ENCODE measurements at places on chromosomes 4 and X.

GRCh38 chr4:79331126-79331876 lies 5.4 kb upstream of the NAA11 start:
- DNase-seq, result no peak

GRCh38 chr4:1821679-1822567 lies 28.8 kb downstream of the FGFR3 start:
- no peak for DNase-seq

GRCh38 chr4:35604252-35604651 lies 640.1 kb downstream of the ARAP2 start:
- no peak for DNase-seq

GRCh38 chr4:8359193-8359592 lies 81.3 kb downstream of the ACOX3 start:
- no peak for DNase-seq

DNA sequence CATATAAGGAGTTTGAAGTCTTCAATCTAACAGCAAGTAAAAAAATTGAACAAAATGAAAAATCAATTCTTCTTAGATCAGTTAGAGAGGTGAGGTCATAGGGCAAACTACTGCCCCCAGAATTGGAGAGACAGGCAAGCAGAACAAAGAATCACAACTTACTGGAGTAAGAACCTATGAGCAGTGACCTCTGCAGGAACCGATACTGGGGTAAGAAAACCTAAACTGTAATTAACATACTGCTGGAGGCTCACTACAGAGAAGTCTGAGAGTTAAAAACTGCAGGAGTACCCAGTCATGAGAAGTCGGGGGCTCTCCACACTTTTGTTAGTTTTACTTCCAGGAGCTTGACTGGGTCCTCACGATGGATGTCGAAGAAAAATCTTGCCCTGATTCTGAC lies 16.0 kb downstream of the CLDN22 start:
- no peak for DNase-seq

- no peak for DNase-seq
Measured at GRCh38 chr4:111991163-111991562, 154.1 kb upstream of the FAM241A start.

DNA sequence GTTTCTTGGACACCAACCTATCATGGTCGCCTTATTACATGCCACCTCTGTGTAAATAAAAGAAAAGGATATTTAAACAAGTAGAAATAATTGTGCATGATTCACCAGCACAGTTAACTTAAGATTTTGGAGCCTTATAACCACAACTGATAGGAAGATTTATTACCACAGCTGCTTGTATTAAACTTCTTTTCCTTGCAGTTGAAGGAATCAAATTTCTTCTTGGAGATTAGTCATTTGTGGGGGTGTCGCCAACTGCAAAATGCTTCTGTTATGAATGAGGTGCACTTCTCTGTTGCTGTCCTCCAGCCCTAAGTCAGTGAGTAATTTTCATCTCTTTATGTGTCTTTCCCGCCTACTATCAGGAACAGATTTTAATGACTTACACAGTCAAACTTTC lies 73.3 kb downstream of the OR13H1 start:
- no peak for DNase-seq

GRCh38 chrX:110162867-110163266 lies 155.0 kb downstream of the AMMECR1 start:
- DNase-seq, result no peak

DNA sequence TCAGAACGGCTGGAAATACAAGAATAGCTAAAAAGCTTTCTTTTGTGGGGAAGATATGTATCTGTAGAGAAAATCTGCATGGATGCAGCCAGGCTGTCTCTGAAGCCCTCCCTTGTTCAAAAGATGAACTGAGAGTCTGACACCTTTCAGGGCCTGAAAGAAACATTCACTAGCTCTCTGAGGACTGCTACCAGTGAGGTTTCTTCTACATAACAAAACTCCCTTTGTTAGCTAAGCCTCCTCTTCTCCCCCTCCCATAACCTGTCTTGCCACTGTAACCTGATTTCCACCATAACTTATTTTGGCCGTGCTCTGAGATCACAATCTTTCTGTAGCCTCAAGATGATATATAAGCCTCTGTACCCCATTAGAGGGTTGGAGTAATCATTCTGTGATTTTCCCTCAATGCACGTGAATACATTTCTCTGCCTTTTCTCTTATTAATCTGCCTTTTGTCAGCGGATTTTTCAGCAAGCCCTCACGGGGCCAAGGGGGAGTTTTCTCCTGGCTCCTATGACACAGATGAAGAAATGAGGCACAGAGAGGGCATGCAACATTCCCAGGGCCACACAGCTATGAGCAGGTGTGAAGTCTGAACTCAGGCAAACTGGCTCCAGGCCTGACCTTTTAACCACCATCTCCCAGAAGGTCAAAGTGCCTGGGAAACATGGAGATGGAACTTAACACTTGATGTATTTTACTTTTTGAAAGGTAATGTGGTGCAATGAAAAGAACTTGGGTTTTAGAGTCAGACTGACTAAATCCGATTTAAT lies 161.6 kb upstream of the PRDX4 start:
- no peak for DNase-seq

DNA sequence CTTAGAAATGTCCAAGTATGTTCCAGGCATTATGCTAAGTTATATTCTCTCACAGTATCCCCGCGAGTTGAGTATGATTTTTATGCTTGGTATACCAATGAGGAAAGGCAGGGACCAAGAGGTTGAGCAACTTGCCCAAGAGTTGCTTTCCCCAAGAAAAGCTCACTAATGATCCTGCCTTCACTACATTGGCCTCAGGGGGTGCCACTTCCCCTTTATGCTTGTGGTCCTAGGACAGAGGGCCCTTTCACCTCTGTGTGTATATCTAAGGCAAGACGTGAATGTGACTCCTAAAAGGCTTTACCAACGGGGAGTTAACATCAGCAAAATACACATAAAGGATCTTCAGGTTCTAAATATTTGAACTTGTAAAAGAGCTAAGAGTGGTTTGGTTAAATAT lies 164.4 kb upstream of the CPEB2 start:
- no peak for DNase-seq

GRCh38 chr4:152880263-152880662 lies 55.9 kb upstream of the FHDC1 start:
- DNase-seq, result no peak

DNA sequence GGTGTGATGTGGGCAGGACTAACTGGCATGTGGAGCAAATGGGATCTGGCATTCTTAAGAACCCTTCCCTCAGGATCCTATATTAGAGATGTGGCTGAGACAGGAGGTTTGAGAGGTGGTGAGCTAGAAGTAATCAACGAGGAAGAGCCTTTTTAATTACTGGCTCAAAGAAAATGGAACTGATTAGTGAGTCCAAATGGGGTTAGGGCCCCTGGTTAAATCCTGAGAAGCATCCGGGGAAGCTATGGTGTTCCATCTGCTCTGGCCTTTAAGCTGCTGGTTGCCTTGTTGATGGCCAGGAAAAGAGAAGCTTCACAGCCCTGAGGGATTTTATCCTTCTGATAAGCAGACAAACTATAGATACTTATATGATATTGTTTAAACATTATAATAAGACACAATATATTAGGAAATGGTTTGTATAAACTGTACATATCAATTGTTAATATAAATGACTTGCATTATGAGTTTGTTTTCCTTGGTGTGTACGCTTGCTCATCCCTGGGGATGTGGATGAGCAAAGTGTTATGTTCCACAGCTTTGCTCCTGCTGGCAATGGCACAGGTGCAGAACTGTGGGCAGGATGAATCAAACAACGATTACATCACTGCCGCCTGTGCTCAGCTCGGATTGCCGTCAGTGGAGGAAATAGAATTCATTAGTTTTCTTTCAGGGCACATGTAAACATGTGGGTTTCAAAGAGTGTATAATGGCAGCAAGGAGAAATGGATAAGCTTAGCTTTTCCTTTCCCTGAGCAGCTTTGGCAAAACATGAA lies 328.6 kb upstream of the ARX start:
- no peak for DNase-seq

DNA sequence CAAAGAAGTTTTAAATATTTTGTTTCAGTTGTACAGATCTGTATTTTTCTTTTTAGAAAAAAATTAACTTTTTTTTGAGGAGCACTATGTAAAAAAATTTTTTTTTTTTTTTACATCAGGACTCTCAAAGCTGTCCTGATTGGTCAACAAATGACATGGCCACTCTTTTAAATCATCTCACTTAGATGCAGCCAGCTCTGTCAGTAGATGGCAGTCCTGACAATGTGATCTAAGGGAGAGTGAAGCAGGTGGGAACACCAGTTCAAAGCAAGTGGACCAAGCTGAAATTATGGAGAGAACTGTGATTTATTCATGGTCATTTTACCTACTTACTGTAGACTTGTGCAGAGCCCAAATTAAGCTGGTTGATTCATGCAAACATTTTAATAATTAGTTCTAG lies 174.7 kb upstream of the GPRIN3 start:
- peak; percentile 58 for DNase-seq

DNA sequence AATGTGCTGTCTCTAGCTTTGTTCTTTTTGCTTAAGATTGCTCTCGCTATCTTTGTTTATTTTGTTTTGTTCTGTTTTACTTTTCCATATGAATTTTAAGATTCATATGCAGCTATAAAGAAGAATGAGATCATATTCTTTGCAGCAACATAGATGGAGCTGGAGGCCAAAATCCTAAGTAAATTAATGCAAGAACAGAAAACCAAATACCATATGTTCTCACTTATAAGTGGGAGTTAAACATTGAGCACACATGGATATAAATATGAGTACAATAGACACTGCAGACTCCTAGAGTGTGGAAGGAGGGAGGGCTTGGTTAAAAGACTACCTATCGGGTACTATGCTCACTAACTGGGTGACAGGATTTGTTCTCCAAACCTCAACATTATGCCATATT lies 237.8 kb downstream of the TRAM1L1 start:
- DNase-seq, result no peak

DNA sequence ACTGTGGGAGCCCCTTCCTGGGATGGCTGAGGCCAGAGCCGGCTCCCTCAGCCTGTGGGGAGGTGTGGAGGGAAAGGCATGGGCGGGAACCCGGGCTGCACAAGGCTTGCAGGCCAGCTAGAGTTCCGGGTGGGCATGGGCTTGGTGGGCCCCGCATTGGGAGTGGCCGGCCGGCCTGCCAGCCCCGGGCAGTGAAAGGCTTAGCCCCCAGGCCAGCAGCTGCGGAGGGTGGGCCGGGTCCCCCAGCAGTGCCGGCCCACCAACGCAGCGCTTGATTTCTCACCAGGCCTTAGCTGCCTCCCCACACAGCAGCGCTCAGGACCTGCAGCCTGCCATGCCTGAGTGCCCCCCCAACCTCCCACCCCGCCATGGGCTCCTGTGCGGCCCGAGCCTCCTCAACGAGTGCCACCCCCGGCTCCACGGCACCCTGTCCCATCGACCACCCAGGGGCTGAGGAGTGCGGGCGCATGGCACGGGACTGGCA lies 78.0 kb downstream of the COX7B2 start:
- DNase-seq, result no peak

DNA sequence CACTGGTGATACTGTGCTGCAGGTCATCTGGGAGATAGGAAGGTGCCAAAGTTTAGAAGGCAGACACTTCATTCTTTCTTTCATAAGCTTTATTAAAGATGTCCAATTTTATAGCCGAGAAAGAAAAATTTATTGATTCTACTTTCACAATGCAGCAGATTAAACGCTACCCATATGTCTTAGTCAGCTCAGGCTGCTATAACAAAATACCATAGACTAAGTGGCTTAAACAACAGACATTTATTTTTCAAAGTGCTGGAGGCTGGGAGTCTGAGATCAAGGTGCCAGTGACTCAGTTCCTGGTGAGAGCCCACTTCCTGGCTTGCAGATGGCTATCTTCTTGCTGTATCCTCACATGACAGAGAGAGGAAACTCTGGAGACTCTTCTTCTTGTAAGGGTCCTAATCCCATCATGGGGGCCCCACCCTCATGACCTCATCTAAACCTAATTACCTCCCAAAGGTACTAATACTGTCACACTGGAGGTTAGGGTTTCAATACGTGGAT lies 33.4 kb upstream of the KLHL34 start:
- no peak for DNase-seq

- no peak for DNase-seq
Measured at GRCh38 chr4:144547678-144548298, 98.2 kb upstream of the HHIP start.

GRCh38 chr4:2526559-2526958 lies 9.9 kb upstream of the FAM193A start:
- DNase-seq, result no peak

DNA sequence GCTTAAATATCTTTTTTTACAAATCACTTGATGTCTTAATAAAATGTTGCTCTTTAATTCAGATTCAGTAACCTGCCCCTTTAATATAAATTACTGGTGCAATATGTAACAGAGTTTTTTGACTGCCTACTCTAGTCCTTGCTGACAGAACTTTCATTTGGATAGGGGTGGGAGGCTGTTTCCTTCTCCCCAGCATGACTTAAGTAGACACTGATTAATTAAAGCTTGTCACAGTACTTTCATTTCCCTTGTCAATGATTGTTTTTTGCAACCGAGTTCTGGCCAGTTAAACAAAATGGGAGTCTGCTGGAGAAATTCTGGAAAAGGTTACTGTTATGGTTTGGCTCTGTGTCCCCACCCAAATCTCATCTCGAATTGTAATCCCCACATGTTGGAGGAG lies 37.3 kb upstream of the BBS12 start:
- DNase-seq, result no peak

GRCh38 chr4:126144543-126145237 lies 829.9 kb downstream of the FAT4 start:
- no peak for DNase-seq

- DNase-seq, result no peak
Measured at GRCh38 chr4:8191136-8191747, 7.8 kb upstream of the SH3TC1 start.

GRCh38 chr4:74583089-74583700 lies 138.3 kb downstream of the AREG start:
- peak; percentile 12 for DNase-seq

GRCh38 chr4:107402291-107402690 lies 317.7 kb downstream of the PAPSS1 start:
- DNase-seq, result no peak

DNA sequence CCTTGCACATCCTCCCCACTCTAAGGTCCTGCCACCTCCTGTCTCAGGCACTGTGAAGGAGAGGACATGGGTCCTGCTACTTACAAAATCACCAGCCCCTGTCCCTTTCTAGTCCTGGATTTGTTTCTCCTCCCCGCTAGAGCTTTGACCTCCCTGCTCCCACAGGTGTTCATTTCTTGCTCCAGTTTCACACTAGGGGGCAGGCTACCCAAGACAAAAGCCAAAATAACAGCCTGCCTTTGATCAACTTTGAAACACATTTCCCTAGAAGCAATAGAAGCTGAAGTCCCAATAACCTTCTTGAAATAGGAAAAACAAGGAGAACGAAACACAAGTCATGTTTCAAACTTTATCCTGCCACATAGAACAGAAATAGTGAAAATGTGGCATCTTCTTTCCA lies 164.4 kb downstream of the QDPR start:
- DNase-seq, result peak; percentile 55

GRCh38 chr4:87823200-87823599 lies 9.6 kb upstream of the MEPE start:
- no peak for DNase-seq

- DNase-seq, result no peak
Measured at GRCh38 chrX:69297506-69297905, 132.3 kb upstream of the PJA1 start.

DNA sequence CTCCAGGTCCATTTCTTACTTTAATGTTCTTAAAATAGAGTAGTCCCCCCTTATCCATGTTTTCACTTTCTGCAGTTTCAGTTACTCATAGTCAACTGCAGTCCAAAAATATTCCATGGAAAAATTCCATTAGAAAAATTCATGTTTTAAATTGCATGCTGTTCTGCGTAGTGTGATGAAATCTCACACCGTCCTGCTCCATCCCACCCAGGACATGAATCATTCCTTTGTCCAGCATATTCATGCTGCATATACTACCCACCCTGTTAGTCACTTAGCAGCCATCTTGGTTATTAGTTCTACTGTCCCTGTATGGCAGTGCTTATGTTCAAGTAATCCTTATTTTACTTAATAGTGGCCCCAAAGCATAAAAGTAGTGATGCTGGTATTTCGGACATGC lies 5.4 kb upstream of the PDLIM5 start:
- no peak for DNase-seq

Data from HuH-7 (cell line).